Pancreas (tissue), 10 donors: ENCODE measurements at places on chromosomes 4 and X. TPM values are rescaled to one million over a fixed set of nuclear protein-coding genes. Genes with fewer than 3 reads are reported as not detected.

Gene CFAP99
- 0.41 TPM for total RNA-seq

Gene TSPAN7
- total RNA-seq = 18.9 TPM

DNA sequence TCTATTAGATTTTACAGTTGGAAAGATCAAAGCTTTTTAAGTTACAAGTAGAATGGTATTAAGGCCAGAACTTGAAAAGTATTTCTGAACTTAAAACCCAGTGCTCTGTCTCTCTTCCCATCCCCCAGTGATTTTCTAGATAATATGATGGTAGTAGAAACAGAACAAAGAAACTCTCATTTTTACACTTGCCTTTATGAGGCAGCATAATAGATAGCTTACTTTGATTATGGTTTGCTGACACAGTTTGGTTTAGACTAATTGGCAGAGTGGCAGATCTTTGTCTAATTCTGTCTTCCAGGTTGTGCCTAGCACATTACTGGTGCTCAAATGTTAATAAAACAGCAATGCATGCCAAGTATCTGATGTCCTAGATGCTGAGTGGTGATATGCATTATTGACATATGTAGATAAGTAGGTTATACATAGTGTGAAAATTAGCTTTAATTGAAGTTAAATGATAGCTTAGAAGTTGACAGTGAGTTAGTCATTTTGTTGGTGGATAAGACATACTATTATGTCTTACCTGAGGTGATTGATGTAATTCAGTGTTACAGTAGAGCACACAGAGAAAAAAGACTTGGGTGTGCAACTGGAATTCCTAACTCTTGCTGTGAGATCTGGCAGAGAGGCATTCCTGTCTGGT lies 4.3 kb upstream of the RAPGEF2 start:
- no peak for DNase-seq

DNA sequence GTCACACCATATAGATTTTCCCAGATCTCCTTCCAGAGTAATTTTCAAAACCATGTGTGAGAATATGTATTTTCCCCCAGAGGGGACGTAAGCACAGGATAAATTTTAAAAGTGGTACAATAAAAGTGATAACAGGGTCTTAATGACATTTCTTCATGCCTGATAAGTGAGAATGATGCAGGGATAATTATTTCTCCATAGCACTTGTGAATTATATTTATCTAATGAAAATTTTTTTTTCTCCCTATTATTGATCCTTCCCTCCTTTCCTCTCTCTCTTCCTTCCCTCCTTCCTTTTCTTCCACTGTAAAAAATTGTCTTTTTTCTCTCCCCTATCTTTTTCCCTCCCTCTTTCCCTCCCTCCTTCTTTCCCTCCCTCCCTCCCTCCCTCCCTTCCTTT lies 17.0 kb upstream of the TRPC3 start:
- DNase-seq = no peak

Gene BMPR1B
- total RNA-seq = 2.7 TPM

- no peak for DNase-seq
These were observed 19.9 kb downstream of the ANK2 start for GRCh38 chr4:113069212-113069892.

Gene ZFX
- 19.0 TPM for total RNA-seq

Gene MAGT1
- total RNA-seq = 46.3 TPM

GRCh38 chr4:3179126-3179706 lies 69.7 kb upstream of the MSANTD1 start:
- no peak for DNase-seq

- DNase-seq = no peak
These were observed 21.5 kb downstream of the FRMPD3 start for GRCh38 chrX:107470971-107471370.

- DNase-seq = no peak
These were observed 14.0 kb upstream of the TEX13B start for GRCh38 chrX:107996124-107996523.

GRCh38 chr4:168197926-168198325 lies 105.6 kb downstream of the ANXA10 start:
- no peak for DNase-seq
